Activated CD4-positive, CD25-positive, alpha-beta regulatory T cell treated with anti-CD3 and anti-CD28 coated beads, Interleukin-2, amount 50 U/mL, for 72 hours (primary cell): ENCODE measurements at places on chromosomes 3 and 15.

- no peak for DNase-seq
Observed at GRCh38 chr15:52540374-52541012, 11.8 kb upstream of the MYO5A start.

DNA sequence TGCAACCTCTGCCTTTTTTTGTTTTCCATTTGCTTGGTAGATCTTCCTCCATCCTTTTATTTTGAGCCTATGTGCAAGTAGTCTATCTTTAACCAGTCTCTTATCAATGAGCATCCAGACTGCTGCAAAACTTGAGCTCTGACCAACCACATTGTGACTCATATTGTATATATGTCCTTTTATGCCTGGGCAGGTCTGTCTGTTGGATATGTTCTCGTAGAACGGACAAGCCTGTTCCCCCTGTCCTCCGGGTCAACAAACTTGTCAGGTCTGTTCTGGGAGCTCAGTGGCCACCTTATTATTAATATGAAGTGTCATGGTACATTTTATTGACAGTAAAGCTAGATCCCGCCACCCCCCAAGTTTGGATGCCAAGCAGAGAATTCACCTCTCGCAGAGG lies 252.9 kb upstream of the ST8SIA2 start:
- no peak for DNase-seq

DNA sequence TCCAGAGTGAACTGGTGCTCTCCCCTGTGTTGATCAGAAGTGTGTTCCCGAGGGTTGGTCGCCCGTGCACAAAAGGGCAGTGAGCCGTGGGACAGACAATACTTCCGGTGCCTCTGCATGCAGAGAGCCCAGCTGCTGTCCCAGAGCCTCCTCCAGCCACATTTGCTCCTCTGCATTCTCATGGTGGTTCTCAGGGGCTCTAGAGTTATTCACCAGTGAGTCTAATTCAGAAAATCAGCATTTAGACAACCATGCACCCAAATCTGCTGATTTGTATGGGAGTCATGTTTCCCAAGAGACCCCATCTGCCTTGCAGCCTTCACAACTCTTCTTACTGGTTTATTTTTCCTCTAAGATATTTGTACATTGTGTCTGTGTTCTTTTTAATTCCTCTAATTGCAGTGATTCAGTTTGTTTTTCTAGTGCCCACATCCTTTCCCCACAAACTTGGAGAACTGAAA lies 107.0 kb upstream of the SPRED1 start:
- no peak for DNase-seq

DNA sequence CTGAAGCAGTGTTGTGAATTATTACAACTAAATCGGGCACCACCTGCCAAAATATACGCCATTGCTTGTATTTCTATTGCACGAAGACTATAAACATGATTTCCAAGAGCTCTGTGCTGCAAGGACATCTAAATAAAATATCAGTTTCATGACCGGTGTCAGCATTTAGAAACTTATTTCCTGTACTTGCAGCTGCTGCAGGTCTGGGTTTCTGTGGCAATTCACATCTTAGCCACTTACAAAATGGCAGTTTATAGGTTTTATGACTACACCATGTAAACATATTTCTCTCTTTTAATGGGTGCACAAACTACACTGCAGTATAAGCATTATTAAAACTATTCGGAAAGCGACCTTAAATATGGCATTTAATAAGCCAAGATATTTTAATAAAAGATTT lies 359.4 kb downstream of the VPS13C start:
- DNase-seq: no peak
